Renal cortical epithelial cell (primary cell): ENCODE measurements at places on chromosomes 7 and 10. TPM values are rescaled to one million over a fixed set of nuclear protein-coding genes. Genes with fewer than 3 reads are reported as not detected.

DNA sequence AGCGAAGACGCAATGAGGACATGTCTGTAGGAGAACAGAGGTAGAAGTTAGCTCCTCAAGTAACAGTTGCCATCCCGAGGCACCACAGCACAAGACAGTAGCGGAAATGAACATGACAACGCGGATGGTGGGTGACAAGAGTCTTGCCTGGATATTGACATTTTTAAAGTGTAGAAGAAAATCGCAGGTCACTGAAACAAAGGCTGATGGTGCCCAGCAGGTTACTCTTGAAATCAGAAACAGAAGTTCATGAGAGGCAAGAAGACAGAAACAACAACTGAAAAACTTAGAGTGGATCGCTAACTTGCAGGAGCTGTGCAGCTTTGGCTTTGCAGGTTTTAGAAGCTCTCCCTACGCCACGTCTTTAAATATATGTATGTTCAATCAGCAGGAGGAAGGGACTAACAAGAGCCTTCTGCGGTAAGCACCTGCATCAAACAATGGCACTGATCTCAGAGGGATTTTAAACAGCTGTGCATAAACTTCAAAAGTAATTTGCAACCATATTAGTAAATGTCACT, 1.8 kb downstream of the PRKCQ start:
- no peak for DNase-seq

The PPP2R2D gene
- 36.8 and 54.6 TPM in 2 replicates for total RNA-seq

DNA sequence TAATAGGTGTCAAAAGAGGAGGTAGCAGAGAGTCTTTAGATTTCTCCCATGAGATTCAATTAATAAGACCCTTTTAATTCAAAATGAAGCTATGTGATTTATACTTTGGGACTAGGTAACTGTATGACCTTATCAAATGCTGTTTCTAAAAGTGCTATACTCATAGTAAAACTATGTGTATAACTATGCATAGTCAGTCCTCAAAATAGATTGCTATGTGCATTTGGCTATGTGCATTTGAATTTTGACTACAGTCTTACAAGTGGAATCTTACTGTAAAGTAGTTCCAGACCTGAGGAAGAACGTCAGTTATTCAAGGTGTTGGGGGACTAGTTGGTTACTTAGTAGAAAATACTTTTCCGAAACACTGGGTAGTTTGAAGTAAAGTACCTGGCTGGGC, 36.9 kb downstream of the ADD3 start:
- no peak for DNase-seq

DNA sequence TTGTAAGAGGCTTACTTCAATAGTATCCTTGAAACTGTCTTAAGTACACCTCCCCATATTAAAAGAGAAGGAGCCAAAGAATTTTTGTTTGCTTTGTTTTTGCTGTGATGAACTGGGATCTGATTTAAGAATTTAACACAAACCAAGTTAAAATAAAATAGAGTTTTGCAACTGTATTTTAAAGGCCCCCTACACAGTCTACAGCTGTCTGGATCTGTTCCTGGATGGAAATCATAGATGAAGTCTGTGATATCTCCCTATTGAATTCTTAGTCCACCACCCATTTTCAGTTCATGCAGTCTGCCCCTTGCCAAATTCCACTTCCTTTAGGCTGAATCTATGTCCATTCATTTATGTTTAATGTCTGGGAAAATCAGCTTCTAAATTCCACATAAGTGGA, 169.8 kb upstream of the MEOX2 start:
- DNase-seq = no peak

GRCh38 chr7:24637706-24638105, 64.5 kb downstream of the PALS2 start:
- DNase-seq = no peak

The SFTPA1 gene
- not detected in 2 replicates for total RNA-seq

DNA sequence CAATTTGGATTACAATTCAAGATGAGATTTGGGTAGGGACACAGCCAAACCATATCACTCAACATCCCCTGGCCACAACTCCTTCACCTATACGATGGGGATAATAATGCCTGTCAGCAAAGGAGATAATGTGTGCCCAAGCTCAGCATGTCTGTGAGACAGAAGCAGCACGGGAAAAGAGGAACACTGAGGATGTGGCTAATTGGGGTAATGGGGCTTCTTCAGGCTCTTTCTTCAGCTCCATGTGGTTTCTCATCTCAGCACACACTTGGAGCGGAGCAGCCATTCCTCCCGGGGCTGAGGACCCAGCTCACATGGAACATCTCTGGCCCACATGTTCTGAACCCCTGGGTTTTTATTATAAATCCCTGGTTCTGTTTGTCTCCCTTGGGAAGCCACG, 136.0 kb upstream of the NAMPT start:
- no peak for DNase-seq

- no peak for DNase-seq
These were observed 192.7 kb downstream of the SEC23IP start for GRCh38 chr10:120085096-120085796.

DNA sequence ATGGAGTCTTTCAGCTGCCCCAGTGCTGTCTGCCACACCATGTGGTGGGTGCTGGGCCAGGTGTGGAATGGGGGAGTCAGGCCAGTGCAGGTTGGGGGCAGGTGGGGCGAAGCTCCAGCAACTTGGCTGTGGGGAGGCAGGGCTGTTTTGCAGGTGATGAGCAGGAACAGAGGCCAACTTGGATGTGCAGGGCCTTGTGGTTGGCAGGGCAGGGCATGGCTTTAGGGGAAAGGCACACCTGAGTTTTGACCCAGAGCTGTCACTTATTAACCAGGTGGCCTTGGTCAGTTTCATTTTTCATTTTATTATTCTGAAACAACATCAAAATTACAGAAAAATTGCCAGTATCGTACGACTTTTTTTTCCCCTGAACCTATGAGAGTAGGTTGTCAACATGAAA, 1.1 kb upstream of the SFTPA2 start:
- no peak for DNase-seq

The PPP1R3C gene
- total RNA-seq = 5.7 and 39.4 TPM in 2 replicates

The GPR146 gene
- total RNA-seq = 3.0 and 3.6 TPM in 2 replicates

DNA sequence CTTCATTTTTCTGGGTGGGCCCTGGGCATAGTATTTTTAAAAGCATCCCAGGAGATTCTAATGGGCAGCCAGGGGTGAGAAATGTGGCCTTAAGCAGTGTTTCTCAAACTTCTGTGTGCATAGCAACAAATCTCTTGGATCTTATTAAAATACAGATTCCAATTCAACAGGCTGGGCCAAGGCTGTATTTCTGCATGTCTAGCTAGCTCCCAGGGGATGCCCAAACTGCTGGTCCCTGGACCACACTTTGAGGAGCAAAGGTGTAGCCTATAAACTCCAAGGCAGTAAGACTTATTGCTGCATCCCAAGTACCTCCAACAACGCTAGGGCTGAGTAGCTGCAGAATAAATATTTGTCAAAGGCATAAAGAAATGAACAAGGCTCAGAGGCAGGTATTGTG, 292.9 kb upstream of the ZMIZ1 start:
- no peak for DNase-seq

- peak; percentile 1 for DNase-seq
These were observed 67.3 kb upstream of the TPK1 start for GRCh38 chr7:144903201-144903600.

The C7orf25 gene
- 6.4 and 13.5 TPM in 2 replicates for total RNA-seq

DNA sequence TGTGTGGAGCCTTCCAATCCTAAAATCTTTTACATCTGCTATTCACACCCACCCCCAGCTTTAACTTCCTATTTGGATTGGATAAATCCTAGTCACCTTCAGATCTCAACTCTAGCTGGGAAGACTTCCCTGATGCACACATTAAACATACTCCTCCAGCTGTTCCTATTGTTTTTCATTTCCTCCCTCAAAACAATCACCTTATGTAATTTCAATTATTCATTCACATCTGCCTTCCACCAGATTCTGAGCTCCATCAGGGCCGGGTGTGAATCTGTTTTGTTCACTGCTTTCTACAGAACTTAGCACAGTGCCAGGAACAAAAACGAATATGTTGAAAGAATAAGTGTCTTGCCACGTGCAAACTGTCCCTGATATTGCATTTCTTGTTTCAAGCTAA, 497.4 kb downstream of the PLXDC2 start:
- DNase-seq = no peak

GRCh38 chr7:156993021-156993924, 17.2 kb downstream of the MNX1 start:
- DNase-seq = no peak

GRCh38 chr10:44801383-44802327, 109.5 kb upstream of the TMEM72 start:
- DNase-seq = peak; percentile 97

GRCh38 chr10:21493784-21494183, 31.7 kb downstream of the SKIDA1 start:
- DNase-seq = no peak

The TLX1 gene
- total RNA-seq = not detected in 2 replicates

- no peak for DNase-seq
These were observed 60.4 kb downstream of the PTN start for GRCh38 chr7:137283153-137283552.

GRCh38 chr10:119292968-119293760, 85.8 kb downstream of the GRK5 start:
- DNase-seq = no peak

The ADGRA1 gene
- not detected in 2 replicates for total RNA-seq

GRCh38 chr10:43594944-43595589, 11.2 kb upstream of the ZNF485 start:
- no peak for DNase-seq

The CYP2C8 gene
- total RNA-seq = 0.20 and 1.0 TPM in 2 replicates

GRCh38 chr7:98462911-98463633, 62.2 kb upstream of the BAIAP2L1 start:
- DNase-seq = no peak

The CYP2C19 gene
- 0.05 TPM in 1 of 2 replicates, not detected in the other for total RNA-seq

GRCh38 chr10:112793202-112793921, 156.7 kb upstream of the TCF7L2 start:
- DNase-seq = no peak

DNA sequence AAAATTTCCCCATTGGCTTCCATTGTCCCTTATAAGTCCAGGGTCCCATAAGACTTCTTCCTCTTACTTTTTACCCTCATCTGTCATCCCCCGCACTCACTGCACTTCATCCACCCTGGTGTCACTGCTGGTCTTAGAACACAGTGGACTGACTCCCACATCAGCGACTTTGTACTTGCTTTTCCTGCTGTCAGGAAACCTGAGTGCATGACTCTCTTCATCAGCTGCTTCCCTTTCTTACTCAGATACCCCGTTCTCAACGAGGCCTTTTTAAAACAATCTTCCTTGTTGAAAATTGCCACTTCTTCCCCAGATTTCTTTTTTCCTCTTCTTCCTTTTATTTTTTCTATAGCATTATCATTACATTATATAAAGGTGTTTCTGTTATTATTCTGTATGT, 305.4 kb downstream of the SDK1 start:
- no peak for DNase-seq

The ADRA2A gene
- 0.15 TPM in 1 of 2 replicates, not detected in the other for total RNA-seq

DNA sequence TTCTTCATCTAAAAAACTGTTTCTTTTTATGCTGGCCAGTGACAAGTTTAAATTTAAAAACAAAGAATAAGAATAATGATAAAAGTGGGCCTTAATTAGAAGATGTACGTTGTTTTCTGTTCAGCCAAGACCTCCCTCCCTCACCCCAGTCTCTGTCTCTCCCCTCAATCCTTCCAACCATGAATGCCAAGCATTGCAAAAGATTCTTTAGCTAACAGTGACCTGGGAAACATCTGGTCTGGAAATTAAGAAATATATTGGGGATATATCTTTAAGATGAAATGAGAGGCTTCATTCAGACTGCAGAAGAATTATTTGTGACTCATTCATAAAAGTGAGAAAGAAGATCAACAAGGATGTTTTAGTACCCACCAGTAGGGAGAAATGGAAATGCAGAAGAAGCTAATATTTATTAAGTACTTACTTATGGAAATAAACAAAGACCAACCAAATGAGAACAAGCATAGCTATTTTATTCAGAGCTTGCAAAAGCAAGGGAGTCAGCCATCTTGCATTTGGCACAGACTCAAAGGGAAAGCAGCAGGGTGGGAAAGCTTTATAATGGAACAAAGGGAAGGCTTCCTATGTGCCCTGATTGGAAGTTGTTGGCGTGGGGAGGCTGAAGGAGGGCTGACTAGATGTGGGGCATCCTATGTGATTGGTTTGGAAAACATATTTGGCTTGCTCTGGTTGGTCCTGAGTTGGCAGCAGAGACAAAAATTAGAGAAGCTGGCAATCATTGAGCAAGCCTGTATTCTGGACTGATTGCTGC, 595.4 kb upstream of the GHITM start:
- no peak for DNase-seq

The ORC5 gene
- total RNA-seq = 16.8 and 137 TPM in 2 replicates

DNA sequence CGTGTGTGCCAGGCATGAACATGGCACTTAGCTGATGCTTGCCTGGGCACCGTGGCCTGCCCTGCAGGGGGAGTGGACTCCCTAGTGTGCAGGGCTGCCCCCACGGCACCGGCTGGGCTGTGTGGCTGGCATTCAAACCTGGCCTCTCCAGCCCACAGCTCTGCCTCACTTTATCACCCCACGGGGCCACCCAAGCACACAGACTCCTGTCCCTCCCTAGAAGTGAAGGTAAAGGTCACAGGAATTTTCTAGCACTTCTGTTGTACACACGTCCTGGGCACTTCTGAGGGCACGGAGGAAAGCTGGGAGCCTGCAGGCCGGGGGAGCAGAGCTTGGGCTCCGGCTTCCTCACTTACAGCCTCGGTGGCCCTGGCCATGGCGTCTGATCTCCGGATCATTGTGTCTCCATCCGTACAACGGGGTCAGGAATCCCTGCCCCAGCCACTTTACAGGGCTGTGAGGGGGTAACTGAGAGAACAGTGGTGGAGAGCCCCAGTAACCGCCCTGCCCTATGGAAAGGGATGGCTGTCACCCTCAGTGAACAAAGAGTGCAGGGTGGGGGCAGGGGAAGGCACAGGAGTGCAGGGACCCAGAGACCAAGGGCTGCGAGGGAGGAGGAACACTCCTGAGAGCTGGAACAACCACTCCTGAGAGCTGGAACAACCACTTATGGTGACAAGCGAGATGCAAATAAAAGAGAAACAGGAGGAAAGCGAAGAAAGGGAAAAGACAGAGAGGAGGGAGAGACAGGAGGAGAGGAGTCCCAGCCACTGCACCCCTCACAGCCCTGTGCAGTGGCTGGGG, 3.9 kb upstream of the PYROXD2 start:
- no peak for DNase-seq

The CALML3 gene
- not detected in 2 replicates for total RNA-seq

DNA sequence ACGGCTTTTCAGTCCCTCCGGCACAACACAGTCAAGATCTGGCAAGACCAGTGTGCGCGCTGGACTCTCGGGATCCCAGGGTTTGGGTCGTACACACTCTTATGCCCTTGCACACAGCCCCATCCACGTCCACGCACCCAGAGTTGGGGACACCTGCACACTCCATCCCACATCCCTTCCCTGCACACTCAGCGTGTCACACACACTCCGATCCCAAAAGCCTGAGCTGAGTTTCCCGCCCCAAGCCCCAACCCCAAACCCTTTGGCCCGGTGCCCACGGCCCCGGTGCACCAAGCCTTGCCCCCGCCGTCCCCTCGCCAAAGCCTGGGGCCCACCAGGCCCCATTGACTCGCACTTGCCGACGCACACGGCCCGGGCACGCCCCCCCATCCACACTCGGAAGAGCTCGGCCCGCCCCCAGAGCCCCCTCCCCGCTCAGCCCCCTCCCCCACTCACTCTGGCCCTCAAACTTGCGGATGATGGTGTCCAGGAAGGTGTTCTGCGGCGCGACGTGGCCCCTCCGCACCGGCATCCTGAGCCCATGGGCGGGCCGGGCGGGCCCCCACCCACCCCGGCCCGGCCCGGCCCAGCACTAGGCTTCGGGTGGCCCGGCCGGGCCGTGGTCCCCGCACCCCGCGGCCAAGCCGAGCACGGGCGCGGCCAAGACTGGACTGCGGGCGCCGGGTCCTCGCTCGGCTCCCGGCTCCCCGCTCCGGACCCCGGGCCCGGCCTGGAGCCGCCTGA, 567 bp downstream of the KCNH2 start:
- DNase-seq = no peak

The SLC39A12 gene
- not detected in 2 replicates for total RNA-seq

GRCh38 chr10:110379831-110380230, 75.1 kb upstream of the SMNDC1 start:
- no peak for DNase-seq

The MYOZ1 gene
- total RNA-seq = 0.87 and 1.0 TPM in 2 replicates
